ENCODE measurements at places on chromosomes 7 and 10.

- no peak for DNase-seq
Observed at GRCh38 chr10:102682416-102682815, 31.8 kb downstream of the ARL3 start.

- DNase-seq, result no peak
Observed at GRCh38 chr7:112252691-112253090, 46.2 kb downstream of the ZNF277 start.

- no peak for DNase-seq
Observed at GRCh38 chr10:11227103-11227502, 209.4 kb downstream of the CELF2 start.

GRCh38 chr7:124810605-124811004 is 45.0 kb upstream of the GPR37 start:
- no peak for DNase-seq

DNA sequence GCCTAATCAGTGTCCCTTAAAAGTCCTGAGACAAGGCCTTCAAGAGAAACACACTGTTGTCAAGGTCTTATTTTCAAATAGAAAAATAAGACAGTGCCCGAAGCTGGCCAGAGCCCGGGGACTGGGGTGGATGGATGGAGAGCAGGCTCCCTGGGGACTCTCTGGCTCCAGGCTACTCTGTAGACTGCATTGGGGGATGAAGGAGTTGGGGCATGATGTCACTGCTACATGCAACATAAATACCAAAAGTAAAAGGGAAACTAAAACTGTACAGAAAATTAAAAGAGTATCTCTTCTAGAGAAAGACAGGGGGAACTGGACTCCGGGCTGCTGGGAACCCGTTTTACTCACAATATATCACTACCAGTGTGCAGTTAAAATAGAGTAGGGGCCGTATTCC is 629.8 kb downstream of the KCNMA1 start:
- no peak for DNase-seq

GRCh38 chr7:151663382-151664100 is 143.8 kb upstream of the RHEB start:
- no peak for DNase-seq

DNA sequence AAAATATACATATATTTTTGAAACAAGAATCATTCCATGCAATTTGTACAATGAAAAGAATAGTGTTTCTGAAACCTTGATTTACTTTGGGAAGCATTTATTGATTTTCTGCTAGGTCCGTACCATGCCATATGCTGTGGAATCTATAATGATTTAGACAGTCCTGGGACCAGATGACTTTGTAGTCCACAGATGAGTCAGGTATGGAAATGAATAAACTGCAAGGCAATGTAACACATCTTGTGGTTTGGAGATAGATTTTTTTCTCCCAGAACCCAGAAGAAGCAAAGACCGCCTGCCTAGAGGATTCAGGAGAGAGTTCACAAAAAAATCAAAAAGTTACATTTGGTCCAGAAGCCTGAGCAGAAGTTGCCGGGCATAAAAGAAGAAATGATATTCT is 190.4 kb downstream of the GPR37 start:
- no peak for DNase-seq

DNA sequence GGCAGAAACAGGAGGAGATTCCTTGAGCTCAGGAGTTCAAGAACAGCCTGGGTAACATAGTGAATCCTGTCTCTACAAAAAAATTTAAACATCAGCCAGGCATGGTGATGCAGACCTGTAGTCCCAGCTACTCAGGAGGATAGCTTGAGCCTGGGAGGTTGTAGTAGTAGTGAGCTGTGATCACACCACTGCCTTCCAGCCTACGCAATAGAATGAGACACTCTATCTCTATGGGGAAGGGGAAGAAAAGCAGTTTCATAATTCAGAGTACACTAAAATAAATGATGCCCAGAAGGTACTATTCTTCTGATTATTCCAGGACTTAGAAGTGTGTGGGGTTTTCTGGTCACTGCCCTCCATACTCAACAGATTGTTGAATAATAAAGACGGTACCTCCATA is 177.3 kb downstream of the KMT2E start:
- no peak for DNase-seq

DNA sequence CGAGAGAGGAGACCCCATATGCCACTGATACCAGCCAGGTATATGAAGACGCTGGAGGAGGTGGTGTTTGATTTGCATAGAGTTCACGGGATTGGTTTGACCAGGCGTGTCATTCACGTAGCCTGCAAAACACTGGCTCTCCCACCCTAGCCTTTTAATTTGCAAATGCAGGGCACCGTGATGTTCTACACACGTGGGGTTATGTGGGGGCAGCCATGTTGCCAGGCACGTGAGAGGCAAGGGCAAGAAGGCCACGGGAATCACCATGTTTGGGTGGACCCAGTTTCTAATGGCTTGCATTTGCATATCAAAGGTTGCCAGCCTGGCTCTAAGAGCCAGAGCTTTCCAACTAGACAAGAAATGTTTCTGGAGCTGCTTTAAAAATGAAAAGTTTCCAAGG is 117.2 kb upstream of the LYZL1 start:
- no peak for DNase-seq
